ENCODE measurements at places on chromosomes 2 and 18. TPM values are rescaled to one million over a fixed set of nuclear protein-coding genes. Genes with fewer than 3 reads are reported as not detected.

Gene HOXD11
- not detected for total RNA-seq

Gene ADRA2B
- not detected for total RNA-seq

Gene RAPGEF4
- 0.66 TPM for total RNA-seq

Gene MOCOS
- 5.5 TPM for total RNA-seq

Gene CFAP53
- total RNA-seq: 0.83 TPM

Gene TXNDC9
- total RNA-seq: 48.0 TPM

Gene COL5A2
- 388 TPM for total RNA-seq

Gene OXER1
- not detected for total RNA-seq

Gene FAHD2B
- total RNA-seq: 8.3 TPM

Gene NTSR2
- not detected for total RNA-seq

Gene RAB6D
- total RNA-seq: not detected

Gene PLEK
- total RNA-seq: not detected

Gene GAL3ST2
- not detected for total RNA-seq

Gene CHRNG
- total RNA-seq: not detected

Gene NLRC4
- not detected for total RNA-seq

Gene SIX2
- not detected for total RNA-seq

Gene TIMM21
- 19.2 TPM for total RNA-seq

Gene ASB18
- total RNA-seq: not detected

Gene NPAS2
- total RNA-seq: 9.0 TPM

Data from smooth muscle cell of trachea (primary cell).